ENCODE measurements at places on chromosomes 3 and 15.

DNA sequence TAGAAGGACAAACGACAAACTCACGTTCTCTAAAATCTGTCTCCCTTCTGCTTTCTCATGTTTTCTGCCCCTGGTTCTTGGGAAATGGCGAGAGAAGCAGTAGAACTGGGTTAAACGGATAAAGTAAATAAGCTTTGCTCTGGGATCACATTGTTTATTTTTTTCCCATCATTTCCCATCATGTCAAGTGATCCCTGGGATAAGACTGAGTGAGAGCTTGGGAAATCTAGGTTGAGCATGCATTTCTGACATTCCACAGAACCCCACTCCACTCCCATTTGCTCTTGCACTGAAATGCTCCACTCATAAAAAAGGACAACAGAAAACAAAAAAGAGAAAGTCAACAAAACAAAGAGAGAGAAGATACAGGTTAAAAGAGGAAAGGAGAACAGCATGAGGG lies 69.1 kb downstream of the SEMA6D start:
- DNase-seq, result no peak

- DNase-seq, result no peak
Measured at GRCh38 chr3:137116619-137117018, 158.8 kb downstream of the IL20RB start.

DNA sequence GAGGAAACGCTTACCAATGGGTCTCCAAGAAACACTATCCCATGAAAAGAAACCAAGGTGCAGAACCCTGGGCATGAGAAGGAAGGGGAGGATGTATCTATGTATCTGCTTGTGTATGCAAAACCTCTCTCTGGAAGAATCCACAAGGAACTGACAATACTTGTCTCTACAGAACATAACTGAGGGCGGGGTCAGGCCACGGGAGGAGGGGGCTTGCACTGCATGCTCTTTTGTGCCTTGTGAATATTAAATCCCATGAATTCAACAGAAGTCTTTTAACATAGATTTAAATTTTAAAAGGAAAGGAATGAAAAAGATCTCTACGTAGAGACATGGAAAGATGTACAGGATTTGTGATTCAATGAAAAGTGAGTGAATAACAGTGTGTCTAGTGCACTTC lies 57.8 kb downstream of the RPN1 start:
- DNase-seq, result no peak

GRCh38 chr3:61858054-61858453 lies 296.7 kb downstream of the PTPRG start:
- no peak for DNase-seq

DNA sequence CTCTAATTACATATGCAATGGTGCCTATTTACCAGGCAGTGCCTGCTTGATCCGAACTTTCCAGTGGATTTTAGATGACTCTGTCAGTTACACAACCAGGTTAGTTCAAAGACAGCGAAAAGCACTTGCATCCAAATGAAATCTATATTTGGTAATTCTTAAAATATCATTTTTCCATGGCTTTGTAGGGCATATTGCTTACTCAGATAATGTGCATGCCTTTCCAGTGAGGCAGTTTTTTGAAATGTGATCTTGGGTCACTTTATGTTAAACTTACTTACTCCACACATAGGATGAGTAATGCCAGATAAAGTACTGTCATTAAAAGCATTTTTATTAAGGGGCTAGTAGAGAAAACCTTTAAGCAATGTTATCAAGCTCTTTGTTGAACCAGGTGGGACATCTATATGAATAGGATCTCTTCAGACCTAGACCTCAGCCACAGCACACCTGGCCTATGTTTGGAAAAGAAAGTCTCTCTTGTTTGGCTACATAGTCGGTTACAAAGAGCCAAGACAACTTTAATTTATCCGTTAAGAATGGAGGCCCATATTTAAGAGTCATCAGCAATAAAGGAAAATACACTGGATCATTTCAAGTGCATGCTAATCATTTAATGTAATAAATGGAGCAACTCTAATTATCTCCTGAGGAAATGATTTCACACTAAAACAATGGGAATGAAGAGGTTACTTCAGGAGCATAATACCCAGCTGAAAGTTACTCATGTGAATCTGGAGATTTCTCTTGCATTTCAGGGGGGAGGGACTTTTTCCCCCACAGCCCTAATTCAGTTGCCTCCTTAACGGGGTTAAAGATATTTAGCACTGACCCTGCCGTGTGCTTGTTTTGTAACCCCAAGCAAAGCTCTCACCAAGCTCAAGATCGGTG lies 56.3 kb upstream of the TMCO5A start:
- DNase-seq, result no peak

- DNase-seq, result no peak
Measured at GRCh38 chr3:129809297-129809696, 84.2 kb downstream of the TMCC1 start.

DNA sequence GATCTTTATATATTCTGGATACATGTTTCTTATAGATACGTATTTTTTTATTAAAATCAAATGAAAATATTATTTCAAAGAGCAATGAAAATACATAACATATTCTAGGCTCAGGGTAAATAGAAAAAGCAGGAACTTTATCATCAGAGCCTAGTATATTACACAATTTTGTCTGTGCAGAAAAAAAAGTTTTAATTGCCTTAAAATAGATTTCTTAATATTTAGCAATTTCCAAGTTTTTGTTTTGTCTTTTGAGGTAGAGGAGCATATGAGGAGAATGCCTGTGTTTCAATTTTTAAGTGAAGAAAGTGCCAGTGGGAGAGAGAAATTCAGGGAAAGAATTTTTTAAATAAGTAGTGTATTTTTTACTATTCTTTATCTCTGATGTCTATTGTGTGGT lies 10.5 kb downstream of the CAPN7 start:
- DNase-seq, result no peak

- DNase-seq, result no peak
Measured at GRCh38 chr3:112539825-112540650, 21.7 kb downstream of the ATG3 start.

DNA sequence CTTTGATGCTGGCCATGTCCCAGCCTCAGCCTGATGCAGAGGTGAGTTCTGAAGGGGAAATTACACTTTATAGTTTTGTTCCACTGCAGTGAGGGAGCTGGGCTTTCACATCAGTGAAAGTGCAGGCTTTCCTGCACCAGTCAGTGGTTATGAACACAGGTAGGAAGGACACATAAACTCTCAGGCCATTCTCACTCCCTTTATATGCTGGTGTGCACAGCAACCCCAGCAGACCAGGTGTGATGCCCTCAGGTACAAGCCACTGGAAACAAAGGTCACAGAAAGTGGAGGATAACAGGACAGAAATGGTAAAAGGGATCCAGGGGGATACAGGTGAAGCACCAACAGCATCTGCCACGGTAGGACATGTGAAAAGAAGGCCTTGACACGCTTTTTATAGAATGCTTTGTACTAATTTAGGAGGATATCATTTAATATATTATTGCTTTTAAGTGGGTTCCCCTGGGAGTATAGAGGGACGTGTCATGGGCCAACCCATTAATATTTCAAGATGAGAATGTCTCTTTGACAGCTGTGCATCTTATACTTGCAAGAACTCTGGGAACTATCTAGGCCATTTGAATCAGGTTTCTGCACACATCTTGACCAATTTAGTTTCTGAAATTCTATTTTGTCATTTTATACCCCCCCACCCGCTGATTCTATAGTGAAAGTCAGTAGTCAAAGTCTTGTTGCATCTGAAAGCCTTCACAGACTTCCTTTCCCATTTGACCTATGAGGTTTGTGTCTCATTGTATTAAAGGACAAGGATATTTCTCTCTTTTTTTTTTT lies 25.0 kb upstream of the BLM start:
- DNase-seq, result no peak

GRCh38 chr3:16928386-16929132 lies 43.8 kb downstream of the PLCL2 start:
- DNase-seq, result no peak

DNA sequence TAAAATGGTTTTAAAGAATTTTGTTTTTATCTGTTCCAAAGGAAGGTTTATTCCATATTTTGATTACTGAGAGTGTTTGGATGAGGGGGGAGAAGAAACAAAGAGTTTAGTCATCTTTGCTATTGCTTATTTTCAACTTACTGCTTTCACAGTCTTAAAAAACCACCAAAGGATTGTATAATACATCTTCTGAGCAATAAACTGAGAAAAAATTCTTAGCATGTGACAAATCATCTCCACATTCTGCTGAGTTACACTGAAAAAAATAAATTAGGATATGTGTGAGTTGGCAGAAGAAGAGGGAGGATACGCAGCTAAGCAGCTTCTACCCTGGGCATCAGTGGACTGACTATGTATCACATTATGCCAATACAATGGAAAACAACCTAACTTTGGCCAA lies 23.2 kb upstream of the ACTC1 start:
- DNase-seq, result no peak

DNA sequence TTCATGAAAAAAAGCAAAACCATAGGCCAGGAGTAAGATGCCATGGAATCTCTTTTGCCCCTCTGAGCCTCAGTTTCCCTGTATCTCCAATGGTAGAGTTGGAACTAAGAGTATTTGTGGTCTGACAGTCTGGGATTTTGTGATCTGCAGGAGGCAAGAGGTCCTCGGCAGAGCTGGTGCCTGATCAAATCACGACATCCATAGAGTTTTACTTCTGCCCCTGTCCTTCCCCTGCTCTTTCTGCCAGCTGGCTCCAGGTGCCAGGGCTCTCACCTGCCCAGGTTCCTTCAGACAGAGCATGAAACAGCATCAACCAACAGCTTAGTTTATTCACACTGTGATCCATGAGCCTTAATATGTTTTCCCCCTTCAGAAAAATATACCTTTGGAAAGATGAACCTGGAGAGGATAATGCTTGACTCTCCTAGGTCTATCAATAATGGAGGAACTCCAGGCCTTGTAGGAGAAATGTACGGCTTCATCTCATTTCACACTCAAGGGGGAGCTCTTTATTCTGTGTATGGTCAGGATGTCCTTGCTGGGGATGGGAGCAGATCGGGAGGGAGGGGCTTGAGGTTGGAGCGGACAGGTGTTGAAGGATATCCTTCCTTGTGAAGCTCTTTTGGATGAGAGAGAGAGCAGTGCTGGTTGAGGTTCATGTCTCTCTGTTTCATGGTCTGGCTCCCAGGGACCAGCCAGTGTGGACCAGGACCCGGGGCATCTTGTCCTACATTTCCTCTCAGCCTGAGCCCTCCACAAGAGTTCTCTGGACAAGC lies 309.9 kb downstream of the RPLP1 start:
- DNase-seq, result peak; percentile 44

- no peak for DNase-seq
Measured at GRCh38 chr15:35618260-35619188, 72.6 kb upstream of the DPH6 start.

GRCh38 chr15:39629371-39629770 lies 48.5 kb downstream of the THBS1 start:
- no peak for DNase-seq

DNA sequence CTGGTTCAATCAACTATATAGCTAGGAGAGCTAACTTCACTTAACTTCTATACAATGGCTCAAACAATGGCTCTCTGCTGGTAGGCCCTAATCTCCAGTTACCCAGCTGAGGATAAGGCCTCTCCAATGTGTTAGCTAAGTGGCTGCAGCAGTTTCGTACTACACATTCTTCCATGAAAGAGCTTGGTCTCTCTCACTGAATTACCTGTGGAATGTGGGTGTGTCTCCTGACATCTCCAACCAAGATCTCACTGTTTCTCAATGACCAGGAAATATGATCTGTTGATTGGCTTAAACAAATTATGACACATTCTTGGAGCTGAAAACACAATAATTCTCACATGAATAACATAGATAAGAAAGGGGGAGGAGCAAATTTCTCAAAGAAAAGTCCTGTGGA lies 169.8 kb upstream of the ROBO1 start:
- no peak for DNase-seq

GRCh38 chr3:71125738-71126137 lies 457.8 kb downstream of the FOXP1 start:
- DNase-seq, result no peak

DNA sequence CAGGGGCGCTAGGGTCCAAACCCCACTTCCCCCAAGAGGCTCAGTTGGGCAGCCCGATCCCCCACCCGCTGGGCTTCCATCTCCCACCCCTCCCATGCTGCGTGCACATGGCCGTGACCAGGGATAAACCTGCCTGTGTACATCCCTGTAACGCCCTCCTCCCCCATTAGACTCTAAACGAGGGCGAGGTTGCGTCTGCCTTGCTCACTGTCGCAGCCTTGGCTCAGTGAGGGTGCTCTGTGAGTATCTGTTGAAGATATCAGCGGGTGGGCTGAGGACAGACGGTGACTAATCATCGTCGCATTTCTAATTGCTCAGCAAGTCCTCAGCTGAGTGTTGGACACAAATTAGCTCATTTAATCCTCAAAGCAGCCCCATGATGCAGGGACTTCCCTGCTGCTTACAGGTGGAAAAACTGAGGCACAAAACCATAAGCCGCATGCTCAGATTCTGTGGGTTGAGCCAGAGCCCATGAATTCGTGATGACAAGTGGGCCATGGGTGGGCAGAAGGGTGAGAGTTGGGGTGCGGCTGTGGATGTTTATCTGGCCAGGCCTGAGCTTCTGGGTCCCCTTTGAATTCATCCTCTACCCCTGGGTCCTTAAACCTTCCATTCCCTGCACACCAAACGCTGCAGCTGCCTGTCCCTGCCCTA lies 26.0 kb downstream of the FBLN2 start:
- no peak for DNase-seq

GRCh38 chr3:161914703-161915417 lies 418.3 kb downstream of the OTOL1 start:
- DNase-seq, result no peak

DNA sequence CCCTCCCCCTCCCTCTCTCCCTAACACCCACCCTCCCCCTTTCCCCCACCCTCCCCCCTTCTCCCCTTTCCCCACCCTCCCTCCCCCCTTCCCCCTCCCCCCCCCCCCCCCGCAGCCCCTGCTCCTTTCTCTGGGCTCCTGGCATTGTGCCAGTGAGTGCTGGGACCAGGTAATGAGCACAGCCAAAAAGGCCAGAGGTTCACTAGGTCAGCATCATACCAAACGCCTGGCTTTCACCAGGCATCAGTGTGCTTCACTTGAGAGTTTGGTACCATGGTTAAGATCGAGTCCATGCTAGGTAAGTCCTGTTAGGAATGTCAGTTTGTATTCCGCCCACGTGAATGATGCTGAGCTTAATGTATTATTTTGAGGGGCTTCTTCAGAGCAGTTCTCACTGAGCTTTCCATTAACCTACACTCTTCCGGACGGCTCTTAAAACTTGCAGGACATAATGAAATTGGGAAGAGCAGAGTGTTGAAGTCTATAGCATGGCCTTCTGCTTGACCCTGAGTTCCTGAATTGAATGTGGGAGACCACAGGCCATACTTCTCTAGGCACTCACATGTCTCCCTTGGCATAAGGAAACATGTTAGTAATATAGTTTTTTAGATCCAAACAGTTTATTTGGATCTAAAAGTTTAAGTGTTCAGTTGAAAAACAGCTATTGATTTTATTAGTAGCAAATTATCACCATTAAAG lies 45.6 kb downstream of the SENP2 start:
- no peak for DNase-seq

- no peak for DNase-seq
Measured at GRCh38 chr3:37964716-37965115, 25.9 kb upstream of the VILL start.

GRCh38 chr15:48855501-48856440 lies 22.2 kb upstream of the EID1 start:
- DNase-seq, result no peak

GRCh38 chr3:47605652-47606051 lies 27.0 kb upstream of the CSPG5 start:
- DNase-seq, result no peak

Measured in OCI-LY7 (cell line).